ENCODE measurements at places on chromosomes 2 and 18.

- DNase-seq: no peak
Measured at GRCh38 chr18:39500306-39500705, 1934.7 kb upstream of the CELF4 start.

- DNase-seq: peak; percentile 57
Measured at GRCh38 chr2:233700028-233700635, 7.4 kb downstream of the UGT1A6 start.

DNA sequence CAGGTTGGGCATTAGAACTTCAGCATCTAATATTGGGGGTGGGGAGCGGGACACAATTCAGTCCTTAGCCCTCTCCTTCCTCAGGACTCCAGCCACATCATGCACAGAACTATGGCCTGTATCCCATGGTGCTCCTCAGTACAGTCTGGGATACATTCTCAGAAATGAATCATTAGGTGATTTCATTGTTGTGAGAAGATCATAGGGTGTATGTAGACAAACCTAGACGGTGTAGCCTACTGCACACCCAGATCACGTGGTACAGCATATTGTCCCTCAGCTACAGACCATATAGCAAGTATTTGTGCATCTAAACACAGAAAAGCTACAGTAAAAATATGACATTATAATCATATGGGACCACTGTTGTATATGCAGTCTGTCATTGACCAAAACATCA is 23.2 kb upstream of the IMP4 start:
- no peak for DNase-seq

GRCh38 chr18:22378672-22379282 is 38.9 kb downstream of the CTAGE1 start:
- no peak for DNase-seq

DNA sequence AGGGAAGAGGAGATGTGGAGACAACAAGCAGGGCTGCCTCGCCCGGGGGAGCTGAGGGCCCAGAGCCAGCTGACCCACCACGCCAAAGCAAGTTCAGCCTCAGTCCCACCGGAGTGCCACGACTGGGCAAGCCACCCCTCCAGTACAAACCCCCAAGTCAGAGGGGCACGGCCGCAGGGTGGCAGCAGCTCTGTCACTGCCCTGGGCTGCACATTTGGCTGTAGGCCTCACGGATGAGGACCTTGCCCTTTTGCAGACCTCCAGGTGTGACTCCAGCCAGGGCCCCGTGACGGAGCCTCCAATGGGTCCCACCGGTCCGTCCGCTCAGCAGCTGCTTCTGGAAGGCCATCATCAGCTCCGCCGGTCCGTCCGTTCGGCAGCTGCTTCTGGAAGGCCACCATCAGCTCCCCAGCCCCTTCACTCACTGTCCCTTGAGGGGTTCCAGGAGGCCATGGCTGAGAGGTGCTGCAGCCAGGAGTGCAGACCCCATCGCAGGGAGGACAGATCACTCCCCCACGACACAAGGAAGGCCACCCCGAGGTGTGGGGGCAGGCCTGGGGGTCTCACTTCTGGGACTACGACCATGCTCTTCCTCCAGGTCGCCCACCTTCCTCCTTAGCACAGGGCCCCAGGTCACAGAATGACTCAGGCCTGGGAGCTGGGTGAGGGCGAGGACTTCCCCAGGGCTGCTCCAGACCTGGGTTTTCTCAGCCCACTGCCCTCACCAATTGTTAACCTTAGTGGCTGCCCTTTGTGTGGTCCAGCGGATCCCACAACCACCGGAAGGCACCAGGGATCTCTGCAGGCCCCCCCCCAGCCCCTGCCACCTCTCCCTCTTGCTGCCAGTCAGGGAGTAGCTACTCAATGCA is 24.6 kb upstream of the STK25 start:
- no peak for DNase-seq

DNA sequence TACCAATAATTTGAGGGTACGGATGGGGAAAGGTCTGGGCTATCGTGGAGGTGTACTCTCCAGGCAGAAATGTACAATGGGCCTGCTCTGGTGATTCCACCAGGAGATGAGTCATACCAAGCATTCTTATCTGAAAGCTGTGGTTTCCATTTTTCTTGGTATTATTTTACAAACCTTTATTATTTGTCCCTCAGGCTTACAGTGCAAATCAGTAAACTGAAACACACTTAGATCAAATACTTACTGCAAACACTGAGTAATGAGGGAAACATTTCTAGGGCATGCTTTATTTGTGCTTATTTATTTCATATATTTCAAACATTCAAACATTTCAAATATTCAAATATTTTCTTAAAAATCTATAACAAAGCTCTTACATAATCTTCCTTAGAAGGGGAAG is 319.8 kb downstream of the RND3 start:
- DNase-seq: peak; percentile 25

DNA sequence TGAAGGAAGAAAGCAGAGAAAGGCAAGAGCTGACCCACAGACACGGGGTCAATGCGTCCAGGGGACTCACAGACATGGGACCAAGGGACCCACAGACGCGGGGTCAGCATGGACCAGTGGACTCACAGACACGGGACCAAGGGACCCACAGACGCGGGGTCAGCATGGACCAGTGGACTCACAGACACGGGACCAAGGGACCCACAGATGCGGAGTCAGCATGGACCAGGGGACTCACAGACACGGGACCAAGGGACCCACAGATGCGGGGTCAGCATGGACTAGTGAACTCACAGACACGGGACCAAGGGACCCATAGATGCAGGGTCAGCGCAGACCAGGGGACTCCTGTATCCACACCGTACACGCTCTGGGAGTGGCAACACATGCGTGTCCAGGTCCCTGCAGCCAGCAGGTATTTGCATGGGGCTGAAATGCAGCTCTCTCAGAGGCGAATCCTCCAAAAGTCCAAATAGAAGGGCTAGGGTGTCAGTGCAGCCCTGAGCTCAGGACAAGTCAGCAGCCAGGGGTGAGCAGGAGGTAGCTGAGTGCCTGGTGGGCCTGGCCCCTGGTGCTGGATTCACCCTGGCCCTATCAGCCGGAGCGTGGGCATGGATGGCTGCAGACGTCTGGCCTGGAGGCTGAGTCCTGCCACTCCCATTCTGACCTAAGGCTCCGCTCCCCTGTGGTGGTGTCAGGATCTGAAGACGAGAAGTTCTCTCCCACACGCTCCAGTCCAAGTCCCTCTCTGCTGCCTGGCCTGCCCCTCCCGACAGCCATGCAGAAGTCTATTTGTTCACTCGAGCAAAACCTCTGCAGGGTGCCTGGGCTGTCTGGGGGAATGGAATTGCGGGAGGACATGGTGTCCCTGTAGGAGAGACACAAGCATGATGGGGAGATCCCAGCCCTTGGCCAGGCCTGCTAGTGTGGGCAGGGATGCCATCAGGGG is 28.5 kb downstream of the TMEM18 start:
- no peak for DNase-seq

DNA sequence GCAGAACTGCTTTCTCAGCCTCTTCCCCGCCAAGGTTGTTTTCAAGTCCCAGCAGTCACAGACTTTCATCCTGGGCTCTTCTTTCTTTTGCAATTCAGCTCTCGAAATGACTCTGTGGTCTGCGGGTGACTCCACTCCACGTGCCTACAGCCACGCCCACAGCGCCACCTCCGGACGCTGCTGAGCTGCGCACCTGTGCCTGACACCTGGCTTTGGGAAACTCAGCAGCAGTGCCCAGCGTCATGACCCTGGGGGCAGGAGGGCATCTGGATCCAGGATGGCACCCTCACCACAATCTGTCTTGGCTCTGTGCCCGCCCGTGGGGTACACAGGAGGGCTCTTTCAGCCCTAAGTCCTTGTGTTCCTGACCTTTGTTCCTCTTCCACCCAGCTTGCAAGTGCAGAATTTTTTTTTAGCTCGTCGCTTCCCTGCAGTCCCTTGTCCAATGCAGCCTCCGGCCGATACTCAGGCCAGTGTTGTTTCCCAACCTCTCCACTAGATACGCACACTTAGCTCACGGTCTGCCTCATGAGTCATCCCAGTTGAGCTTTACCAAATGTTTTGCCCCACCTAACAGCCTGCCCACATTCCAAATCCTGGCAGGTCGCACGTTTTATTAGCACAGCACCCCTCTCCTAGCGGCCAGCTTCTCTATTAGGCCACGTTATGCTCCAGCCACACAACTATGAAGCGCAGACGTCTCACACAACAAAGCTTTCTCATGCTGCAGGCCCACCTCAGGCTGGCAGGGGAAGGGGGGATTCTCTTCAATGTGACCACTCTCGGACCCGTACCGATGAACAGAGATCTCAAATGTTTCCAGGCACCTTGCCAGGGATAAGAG is 6.5 kb upstream of the CAPN10 start:
- DNase-seq: no peak

DNA sequence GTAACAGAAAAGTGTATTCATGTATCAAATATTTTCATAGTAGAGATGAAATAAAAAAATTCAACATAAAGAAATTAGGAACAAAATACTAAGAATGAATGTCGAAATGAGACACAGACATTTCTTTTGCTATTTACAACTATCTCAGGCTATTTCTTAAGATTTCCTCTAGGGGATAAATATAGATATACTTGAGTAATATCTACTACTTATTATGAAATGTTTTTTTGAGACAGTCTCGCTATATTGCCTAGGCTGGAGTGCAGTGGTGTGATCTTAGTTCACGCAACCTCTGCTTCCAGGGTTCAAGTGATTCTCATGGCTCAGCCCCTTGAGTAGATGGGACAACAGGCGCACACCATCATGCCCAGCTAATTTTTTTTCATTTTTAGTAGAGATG is 326.1 kb downstream of the RNF144A start:
- DNase-seq: no peak

GRCh38 chr2:86769838-86770237 is 20.9 kb downstream of the CD8A start:
- no peak for DNase-seq

DNA sequence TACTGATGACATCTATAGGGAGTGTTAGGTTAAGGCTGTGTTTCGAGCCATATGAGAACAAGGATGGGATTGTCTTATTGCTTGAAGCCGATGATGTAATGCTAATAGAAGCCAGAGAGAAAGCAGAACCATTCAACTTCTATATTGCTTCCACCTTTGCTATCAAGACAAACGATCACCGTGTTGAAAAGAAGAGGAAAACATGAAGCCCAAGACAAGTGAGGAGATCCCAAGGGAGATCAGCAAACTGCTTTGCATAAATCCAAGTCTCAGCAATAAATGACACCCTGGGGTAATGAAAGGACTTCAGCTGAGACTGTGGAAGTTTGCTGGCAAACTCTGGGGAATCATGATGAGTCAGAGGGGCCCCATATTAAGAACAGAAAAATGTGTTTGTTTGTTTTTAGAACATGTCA is 206.2 kb downstream of the NCKAP5 start:
- no peak for DNase-seq

DNA sequence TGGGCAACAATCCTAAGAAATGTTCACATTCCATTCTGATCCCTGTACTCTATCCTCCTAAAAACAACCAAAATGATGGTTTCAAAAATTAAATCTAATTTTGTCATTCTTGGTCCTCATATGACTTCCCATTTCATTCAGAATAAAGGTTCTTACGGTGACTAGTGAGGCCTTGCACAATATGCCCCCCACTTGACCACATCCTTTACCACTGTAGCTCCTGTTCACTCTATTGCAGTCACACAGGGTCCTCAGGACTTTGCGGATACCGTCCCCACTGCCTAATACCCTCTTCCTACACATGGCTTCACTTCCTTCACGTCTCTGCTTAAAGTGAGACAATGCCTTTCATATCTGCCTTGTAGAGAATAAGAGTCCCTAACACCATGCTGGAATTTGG is 1058.7 kb upstream of the KLHL29 start:
- DNase-seq: no peak
